Stimulated activated naive B cell treated with anti-CD40 and anti-IgM and Interleukin-4, amounts not matched to agents 10 μg/mL and 1 μg/mL and 100 μg/mL, for 72 hours (primary cell): ENCODE measurements at places on chromosomes 11 and 22.

- no peak for DNase-seq
Measured at GRCh38 chr11:107592813-107593212, 1.9 kb downstream of the ELMOD1 start.

- DNase-seq, result no peak
Measured at GRCh38 chr22:23834793-23835483, 3.9 kb downstream of the DERL3 start.

- no peak for DNase-seq
Measured at GRCh38 chr22:20084547-20085413, 4.7 kb downstream of the DGCR8 start.

GRCh38 chr22:33756508-33756949, 163.7 kb downstream of the LARGE1 start:
- DNase-seq, result no peak

GRCh38 chr11:18394275-18394927, at the start of gene LDHA:
Gene LDHA (plus strand): TSS chr11:18394563. CDS start chr11:18396843, 2,280 bp downstream.
- peak; percentile 95 for DNase-seq

GRCh38 chr11:404551-405264, 10.1 kb downstream of the SIGIRR start:
- DNase-seq, result no peak

- no peak for DNase-seq
Measured at GRCh38 chr11:31069447-31070205, 299.9 kb downstream of the DCDC1 start.

GRCh38 chr22:42842658-42843370, 14.3 kb downstream of the ARFGAP3 start:
- no peak for DNase-seq

DNA sequence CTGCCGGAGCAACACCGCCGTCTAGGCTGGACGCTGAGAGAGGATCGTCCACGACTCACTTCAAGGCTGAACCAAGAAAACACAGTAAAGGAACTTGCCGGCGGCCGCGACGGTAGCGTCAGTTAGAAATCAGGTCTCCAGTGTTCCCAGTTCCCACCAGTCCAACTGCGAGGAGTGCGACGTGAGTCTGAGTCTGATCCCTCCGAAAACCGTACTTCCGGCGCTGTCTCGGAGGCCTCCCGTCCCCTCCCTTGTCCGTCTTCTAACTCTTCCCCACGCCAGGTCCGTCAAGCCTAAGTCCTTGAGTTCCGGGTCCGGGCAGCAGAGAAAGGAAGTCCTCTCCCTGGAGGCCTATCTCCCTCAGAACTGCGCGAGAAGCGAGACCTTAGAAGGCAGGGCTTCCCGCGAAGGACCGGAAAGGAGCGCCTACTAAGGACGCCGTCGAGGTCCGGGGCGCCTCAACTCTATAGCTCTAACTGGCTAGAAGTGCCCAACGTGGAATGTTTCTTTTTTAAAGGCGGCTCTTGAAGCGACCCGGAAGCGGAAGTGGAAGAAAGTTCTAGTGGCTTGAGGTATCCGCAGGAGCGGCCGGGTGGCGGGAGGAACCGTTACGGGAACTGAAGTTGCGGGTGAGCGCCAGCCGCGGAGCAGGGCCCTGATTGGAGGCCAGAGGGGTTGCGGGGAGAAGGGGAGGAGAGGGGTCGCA, at the start of the genes BANF1 and EIF1AD:
Gene BANF1 (plus strand): TSS at position 562 of the 706 bp plus-strand sequence. CDS start 748 bp downstream, outside the sequence.
Gene EIF1AD (minus strand): TSS at position 216 of the 706 bp plus-strand sequence. CDS start 1,768 bp downstream, outside the sequence.
- peak; percentile 95 for DNase-seq

DNA sequence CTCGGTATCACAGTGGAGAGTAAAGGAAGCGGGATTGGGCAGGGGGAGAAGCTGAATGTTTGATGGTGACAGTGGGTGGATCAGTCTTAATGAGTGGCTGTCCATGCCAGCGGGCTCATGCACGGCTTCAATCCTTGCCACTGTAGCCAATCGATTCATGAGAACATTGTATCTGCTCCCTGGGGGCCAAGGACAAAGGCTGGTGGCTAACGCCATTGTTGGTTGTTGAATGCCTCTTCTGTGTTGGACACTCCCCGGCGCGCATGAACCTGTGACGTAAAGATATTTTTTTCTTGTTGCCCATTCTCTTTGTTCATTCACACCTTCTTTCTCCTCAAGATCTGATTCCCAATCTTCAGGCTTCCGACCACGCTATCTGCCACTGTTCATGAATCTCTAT, 20.9 kb upstream of the ATXN10 start:
- no peak for DNase-seq

DNA sequence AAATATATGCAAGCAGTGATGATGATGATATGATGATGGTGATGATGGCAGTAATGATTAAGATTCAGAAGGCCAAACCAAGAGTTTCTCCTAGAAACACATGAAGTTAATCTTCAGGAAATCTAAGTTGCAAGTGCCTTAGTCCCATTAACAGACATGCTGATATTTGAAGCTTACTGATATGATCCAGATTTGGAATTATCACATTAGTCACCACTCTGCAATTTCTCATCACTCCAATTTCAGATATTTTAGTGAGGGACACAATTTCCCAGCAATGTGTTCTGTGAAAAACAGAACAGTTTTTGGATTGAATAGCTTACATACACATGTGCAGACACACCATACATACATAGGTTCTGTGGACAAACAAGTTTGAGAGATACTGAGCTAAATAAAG, 411.4 kb upstream of the FAT3 start:
- no peak for DNase-seq

- no peak for DNase-seq
Measured at GRCh38 chr22:37749831-37750595, 53.2 kb downstream of the TRIOBP start.

- DNase-seq, result no peak
Measured at GRCh38 chr22:45237065-45237990, 3.4 kb downstream of the KIAA0930 start.
